Midbrain (tissue), 1 donor: ENCODE measurements at places on chromosomes 3 and 15.

- DNase-seq, result no peak
These were observed 780.8 kb upstream of the GOLIM4 start for GRCh38 chr3:168876346-168877035.

DNA sequence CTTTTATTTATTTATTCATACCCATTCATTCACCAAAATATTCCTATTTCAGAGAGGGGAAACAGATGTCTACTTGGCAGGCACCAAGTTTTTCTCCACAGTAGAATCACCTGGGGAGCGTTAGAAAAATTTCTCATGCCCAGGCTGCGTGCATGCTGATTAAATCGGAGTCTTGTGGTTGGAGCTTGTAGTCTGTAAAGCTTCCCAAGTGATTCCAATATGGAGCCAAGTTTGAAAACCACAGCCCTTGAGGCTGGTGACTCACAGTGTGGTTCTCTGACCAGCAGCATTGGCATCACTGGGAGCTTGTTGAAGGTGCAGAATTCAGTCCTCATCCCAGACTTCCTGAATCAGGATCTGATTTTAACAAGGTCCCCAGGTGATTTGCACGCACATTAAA lies 49.7 kb downstream of the PDHB start:
- DNase-seq, result no peak

- DNase-seq, result no peak
These were observed 287.7 kb downstream of the RORA start for GRCh38 chr15:60941448-60941847.

GRCh38 chr3:118628704-118629341 lies 405.8 kb downstream of the IGSF11 start:
- peak; percentile 87 for DNase-seq

DNA sequence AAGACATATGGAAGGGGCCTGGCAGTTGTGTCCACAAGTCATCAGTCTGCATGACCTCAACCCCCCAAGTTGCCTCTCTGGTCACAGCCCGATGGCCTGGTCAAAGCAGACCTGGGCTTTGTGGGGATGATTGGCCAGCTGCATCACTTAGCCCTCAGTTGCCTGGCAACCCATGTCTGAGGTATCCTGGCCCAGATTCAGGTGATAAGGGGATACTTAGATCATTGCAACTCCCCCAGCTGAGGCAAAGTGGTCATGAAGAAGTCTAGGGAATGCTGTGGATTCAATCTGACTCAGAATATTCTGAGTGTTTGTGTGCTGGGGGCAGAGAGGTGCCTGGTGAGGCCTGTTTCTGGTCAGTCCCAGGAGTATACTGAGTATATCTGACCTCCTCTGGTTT lies 5.0 kb downstream of the GPR156 start:
- DNase-seq, result no peak

GRCh38 chr15:66842710-66843441 lies 140.8 kb downstream of the SMAD6 start:
- DNase-seq, result peak; percentile 11

- no peak for DNase-seq
These were observed 8.7 kb downstream of the DAZL start for GRCh38 chr3:16596352-16597032.

DNA sequence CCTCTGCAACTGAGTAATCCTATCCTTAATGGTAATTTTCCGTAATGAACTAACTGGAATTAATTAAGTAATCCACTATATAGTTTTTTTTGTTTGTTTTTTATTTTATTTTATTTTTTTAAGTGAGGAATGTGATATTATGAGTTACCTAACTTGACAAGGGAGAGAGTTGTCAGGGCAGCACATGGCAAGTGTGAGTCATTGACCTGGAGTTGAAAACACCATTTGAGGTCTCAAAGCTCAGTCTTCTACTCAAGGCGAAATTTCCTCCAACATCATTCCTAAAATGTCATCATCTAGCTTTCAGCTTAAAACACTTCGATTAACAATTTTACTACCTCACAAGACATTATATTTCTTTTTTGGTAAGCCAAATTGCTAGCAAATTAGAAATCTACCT lies 87.8 kb downstream of the NECTIN3 start:
- DNase-seq, result no peak

DNA sequence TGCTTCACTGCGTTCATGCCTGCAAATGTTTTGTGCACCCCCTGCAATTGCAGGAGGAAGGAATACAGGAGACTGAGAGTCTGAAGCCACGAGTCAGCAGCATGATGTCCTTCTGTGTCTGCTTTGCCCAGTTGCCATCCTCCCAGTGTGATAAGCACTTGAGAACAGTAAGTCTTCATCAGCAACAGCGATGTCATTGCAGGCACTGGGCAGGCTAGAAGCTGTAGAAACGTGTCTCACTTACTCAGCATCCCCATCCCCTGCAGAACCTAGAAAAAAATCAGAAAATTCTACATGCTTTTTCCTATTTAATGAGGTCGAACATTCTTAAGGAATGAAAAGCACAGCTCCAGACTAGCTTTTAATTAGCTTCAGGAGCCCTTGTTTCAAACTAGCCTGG lies 156.5 kb upstream of the LPP start:
- DNase-seq, result no peak

- no peak for DNase-seq
These were observed 536.7 kb downstream of the SOX2 start for GRCh38 chr3:182248349-182248880.

DNA sequence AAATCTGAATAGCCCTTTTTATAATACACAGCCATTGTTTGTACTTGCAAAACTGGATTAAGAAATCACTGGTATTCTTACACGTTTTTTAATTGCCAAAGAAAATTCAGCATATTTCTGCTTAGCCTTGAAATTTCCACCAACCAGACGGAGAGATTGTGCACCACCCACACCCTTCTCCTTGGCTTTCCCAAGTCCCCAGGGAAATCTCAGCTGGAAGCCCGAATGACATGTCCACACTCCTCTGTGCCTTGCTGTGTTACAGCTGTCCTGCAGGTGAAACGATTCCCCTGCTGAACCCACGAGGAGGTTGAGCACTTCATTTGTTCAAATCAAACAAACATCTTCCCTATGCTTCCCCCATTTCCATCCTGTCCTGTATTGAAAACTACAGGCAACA lies 49.6 kb upstream of the PPARG start:
- no peak for DNase-seq

DNA sequence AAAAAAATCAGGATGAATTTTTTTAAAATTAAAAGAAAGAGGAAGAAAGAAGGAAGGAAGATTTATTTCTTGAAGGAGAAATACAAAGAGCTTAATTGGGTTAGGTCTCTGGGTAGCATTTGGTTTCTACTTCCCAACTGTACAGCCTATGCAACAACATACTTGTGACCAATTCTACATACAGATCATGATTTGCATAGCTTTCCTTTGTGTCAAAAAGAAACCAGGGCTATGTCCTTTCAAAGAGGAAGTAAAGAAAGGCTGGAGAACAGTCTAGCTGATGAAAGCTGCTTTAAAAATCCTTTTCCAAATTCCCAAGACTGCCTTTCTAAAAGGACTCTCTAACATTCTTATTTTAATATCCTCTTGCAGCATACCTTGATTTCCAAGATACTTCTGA lies 6.1 kb upstream of the HGD start:
- DNase-seq, result peak; percentile 8
